ENCODE measurements at places on chromosomes 1 and 21.
A peak's percentile ranks its signal among the peaks of the same experiment; 100 is the strongest.

DNA sequence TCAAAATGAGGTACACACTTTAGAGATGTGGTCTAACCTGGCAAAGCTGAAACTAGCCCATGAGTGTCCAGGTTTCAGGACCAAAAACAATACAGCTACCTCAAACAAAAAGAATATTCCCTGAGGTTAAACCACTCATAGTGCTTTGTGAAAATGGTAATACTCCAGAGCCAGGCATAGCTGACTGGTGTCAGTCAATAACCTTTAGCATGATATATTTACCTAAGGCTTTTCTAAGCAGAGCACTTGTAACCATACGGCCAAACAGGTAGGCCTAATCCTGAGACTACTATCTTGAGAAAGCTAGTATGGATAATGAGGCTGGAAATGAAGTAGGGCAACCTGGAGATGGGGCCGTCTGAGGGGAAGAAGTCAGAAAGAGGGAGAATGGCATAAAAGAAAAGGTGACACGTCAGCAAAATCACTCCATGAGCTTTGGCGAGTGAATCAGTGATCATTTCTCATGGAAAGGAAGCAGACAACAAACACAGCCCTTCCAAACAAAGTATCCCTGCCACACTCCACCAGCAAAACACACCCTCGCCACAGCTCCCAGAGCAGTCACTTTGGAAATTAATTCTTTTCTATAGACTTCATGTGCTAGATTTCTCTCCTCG is 1.7 kb upstream of the LRRC52 start:
- H3K4me3 ChIP-seq: no peak overlapping the region
- H3K27ac ChIP-seq: no peak overlapping the region

- H3K36me3 ChIP-seq: no peaks in the 10 kb centered on the region
- H3K4me1 ChIP-seq: no peaks in the 10 kb centered on the region
- no peak overlapping the region for H3K4me3 ChIP-seq
- no peaks in the 10 kb centered on the region for H3K27me3 ChIP-seq
Measured at GRCh38 chr1:18881642-18882431, 20.5 kb downstream of the ALDH4A1 start.

GRCh38 chr1:110513511-110513910 is 5.5 kb downstream of the KCNA10 start:
- no peaks in the 10 kb centered on the region for H3K36me3 ChIP-seq
- H3K4me3 ChIP-seq: no peak overlapping the region
- H3K4me1 ChIP-seq: no peaks in the 10 kb centered on the region
- DNase-seq: no peak

- peaks cover 4% of the 10 kb centered on the region for H3K27me3 ChIP-seq
- no peak overlapping the region for H3K27ac ChIP-seq
- peaks cover 8% of the 10 kb centered on the region for H3K36me3 ChIP-seq
- no peak for DNase-seq
Measured at GRCh38 chr1:52096216-52096615, 40.1 kb downstream of the BTF3L4 start.

GRCh38 chr1:227919906-227920305 is 27.8 kb downstream of the WNT9A start:
- H3K27me3 ChIP-seq: no peaks in the 10 kb centered on the region
- no peak overlapping the region for H3K27ac ChIP-seq
- no peak overlapping the region for H3K4me3 ChIP-seq
- no peaks in the 10 kb centered on the region for H3K36me3 ChIP-seq
- DNase-seq: no peak

DNA sequence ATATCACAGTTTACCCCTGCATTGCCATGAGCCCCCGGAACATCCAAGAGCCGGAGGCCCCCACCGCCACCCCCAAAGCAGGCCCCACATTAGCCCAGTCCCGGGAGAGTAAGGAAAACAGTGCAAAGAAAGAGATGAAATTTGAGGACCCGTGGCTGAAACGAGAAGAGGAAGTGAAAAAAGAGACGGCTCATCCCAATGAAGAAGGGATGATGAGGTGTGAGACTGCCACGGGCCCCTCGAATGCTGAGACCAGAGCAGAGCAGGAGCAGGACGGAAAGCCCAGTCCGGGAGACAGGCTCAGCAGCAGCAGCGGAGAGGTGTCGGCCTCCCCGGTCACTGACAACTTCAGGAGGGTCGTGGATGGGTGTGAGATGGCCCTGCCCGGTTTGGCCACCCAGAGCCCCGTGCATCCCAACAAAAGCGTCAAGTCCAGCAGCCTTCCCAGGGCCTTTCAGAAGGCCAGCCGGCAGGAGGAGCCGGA is 532.4 kb downstream of the KIF26B start:
- peaks cover 12% of the 10 kb centered on the region for H3K27me3 ChIP-seq
- DNase-seq: no peak
- H3K4me3 ChIP-seq: no peak overlapping the region
- no peak overlapping the region for H3K27ac ChIP-seq
- H3K4me1 ChIP-seq: no peaks in the 10 kb centered on the region

DNA sequence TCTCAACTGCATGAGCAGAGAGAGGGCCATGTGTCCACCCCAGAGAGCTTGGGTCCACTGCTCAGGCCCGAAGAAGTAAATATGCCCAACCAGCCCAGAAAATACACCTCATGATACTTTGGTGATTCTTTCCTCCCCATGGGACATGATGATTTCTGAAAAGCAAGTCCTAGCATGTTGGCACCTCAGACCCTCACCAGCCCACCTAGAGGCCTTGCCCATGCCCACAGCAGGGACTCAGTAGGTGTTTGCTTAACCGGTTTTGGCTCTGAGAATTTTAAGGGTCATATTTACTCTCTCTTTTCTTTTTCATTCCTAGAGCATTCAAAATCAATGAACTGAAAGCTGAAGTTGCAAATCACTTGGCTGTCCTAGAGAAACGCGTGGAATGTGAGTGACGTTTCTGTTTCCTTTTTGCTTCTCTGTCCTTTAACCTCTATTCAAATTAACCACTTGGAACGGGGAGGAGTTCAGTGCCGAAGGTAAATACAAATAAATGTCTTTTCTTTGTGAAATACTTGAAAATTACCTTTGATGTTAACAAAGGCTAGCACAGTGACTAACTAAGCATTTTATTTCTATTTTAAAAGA is 79.7 kb downstream of the PDE9A start:
- H3K27ac ChIP-seq: no peak overlapping the region
- H3K36me3 ChIP-seq: no peaks in the 10 kb centered on the region
- no peaks in the 10 kb centered on the region for H3K27me3 ChIP-seq
- no peak overlapping the region for H3K4me3 ChIP-seq

DNA sequence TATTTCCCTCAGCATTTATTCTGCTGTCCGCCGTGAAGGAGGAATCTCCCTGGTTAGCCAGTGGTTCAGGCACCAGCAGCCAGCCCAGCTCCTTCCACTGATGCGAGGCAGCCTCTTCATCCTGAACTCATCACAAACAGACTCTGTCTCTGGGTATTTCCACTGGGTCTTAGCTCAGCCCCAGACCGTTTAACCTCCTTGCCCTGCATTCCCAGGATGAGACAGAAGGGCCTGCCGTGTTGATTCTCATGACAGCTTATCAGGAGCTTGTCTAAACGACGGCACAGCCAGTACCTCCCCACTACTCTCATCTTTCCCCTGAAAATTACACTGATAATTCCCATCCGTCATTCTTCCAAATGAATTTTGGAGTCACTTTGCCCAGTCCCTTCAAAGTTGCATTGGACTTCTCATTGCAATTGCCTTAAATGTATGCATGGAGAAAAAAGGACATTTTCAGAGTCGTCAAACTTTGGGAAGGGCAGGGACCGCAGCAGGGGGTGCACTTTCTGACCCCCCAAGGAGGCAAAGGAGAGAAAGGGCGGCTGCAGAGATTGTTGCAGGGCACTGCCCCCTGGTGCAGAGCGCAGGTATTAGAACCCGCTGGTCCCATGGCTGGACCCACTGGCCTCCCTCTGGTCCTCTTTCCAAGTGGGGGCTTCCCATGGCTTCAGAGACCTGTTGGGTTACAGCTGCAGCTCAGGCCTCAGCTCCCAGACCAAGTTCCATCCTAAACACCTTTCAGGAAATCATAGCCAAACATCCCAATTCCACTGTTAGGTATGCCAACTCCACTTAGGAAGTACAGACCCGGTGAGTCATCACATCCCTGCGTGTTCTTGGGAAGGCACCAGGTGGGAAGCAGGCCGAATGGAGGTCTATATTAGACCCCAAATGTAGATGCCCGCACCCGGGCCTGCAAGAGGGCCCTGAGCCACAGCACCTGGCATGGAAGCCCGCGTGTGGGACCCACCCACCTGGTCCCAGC is 3.7 kb upstream of the MEGF6 start:
- no peak overlapping the region for H3K4me3 ChIP-seq
- H3K27me3 ChIP-seq: peaks cover 16% of the 10 kb centered on the region
- DNase-seq: no peak

GRCh38 chr1:40391688-40392145 is 18.2 kb downstream of the SMAP2 start:
- peak overlapping the region; percentile 96 for H3K27ac ChIP-seq
- no peak for DNase-seq
- peaks cover 89% of the 10 kb centered on the region for H3K4me1 ChIP-seq

- no peak overlapping the region for H3K27ac ChIP-seq
- H3K4me1 ChIP-seq: no peaks in the 10 kb centered on the region
- no peak for DNase-seq
- H3K4me3 ChIP-seq: no peak overlapping the region
- no peaks in the 10 kb centered on the region for H3K27me3 ChIP-seq
Measured at GRCh38 chr1:112589766-112590165, 29.2 kb downstream of the ST7L start.

DNA sequence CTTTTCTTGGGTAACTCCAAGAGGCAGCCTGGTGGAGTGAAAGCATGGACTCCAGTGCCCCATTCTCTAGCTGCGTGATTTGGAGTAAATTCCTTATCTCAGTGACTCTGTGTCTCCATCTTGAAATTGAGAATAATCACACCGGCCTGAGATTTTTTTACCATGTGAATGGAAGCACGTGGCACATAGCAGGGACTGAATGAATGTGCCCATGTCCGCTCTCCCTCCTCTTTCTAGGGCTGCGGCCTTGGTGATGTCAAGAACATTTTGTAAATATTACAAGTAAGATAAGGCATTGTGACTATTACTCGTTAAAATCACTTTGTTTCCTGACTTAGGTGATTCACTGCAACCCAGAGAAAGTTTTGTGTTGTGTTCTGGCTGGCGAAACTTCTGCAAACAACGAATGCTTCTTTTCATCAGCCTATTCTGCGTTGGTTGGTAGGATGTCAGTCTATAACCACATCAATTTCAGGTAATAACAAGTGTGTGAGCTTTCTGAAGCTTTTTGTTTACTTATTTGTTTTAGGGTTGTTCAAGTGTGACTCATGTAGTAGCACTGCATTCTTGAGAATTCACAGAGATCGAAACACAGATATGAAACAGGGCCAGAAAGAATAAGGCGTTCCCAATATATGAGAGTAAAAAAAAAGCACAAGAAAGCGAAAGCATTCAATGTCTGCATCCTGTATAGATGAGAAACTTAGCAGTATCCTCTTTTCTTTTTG is 135.7 kb upstream of the SLC45A1 start:
- H3K36me3 ChIP-seq: peaks cover 7% of the 10 kb centered on the region
- no peaks in the 10 kb centered on the region for H3K27me3 ChIP-seq
- no peak for DNase-seq

DNA sequence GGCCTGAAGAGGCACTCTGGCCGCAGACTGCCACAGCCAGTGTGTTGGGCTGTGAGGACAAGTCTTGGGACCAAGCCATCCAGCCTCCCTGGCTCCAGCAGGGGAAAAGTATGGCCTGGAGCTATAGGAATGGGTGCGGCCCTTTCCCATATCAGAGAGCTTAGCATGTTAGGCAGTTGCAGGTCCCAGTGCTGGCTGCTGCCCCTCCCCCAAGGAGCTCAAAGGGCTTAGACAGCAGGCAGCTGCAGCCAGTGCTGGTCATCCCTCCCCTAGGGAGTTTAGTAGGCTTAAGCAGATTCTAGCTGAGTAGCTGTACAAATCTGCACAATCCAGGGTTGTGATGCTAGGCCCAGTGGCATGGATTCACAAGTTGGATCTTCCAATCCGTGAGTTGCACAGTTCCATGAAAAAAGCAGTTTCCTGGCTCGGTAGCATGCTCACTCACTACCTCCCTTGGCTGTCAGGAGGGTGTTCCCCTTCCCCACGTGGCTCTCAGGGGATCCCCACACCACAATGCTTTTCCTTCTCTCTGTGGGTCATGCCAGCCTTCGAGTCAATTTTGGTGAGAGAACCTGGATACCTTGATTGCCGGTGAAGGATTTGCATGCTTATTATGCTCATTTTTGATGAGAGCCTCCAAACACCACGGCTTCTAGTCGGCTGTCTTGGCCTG is 1490.8 kb downstream of the BRINP3 start:
- no peak for DNase-seq
- no peak overlapping the region for H3K27ac ChIP-seq
- H3K4me1 ChIP-seq: no peaks in the 10 kb centered on the region
- no peak overlapping the region for H3K4me3 ChIP-seq

- peaks cover 7% of the 10 kb centered on the region for H3K36me3 ChIP-seq
- DNase-seq: no peak
- H3K4me1 ChIP-seq: peaks cover 5% of the 10 kb centered on the region
- H3K27me3 ChIP-seq: no peaks in the 10 kb centered on the region
- H3K27ac ChIP-seq: no peak overlapping the region
- no peak overlapping the region for H3K4me3 ChIP-seq
Measured at GRCh38 chr1:228292609-228292911, 84.7 kb downstream of the OBSCN start.

DNA sequence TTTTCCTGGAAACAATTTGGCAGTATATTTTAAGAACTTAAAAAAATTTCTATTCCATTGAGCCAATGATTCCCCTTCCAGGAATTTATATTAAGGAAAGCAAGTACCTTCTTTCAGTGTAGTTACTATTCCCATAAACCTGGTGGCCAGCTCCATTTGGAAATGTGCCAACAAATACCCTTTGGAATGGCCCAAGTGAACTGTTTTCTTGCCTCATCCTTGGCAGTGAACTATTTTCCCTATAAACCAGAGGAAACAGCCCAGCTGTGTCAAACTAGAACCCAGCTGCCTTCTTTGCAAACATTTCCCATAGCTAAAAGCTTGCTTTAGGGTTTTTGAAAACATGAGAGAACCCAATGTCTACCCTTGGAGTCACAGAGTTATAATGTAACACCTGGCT is 496.9 kb downstream of the NEGR1 start:
- DNase-seq: no peak
- H3K36me3 ChIP-seq: no peaks in the 10 kb centered on the region
- H3K4me1 ChIP-seq: peaks cover 4% of the 10 kb centered on the region
- no peak overlapping the region for H3K27ac ChIP-seq
- H3K4me3 ChIP-seq: no peak overlapping the region
- no peaks in the 10 kb centered on the region for H3K27me3 ChIP-seq

GRCh38 chr1:234691567-234691966 is 81.6 kb upstream of the IRF2BP2 start:
- no peak for DNase-seq
- peaks cover 2% of the 10 kb centered on the region for H3K4me1 ChIP-seq
- no peak overlapping the region for H3K4me3 ChIP-seq
- no peak overlapping the region for H3K27ac ChIP-seq

- no peak overlapping the region for H3K27ac ChIP-seq
- no peak overlapping the region for H3K4me3 ChIP-seq
- no peak for DNase-seq
- H3K4me1 ChIP-seq: no peaks in the 10 kb centered on the region
Measured at GRCh38 chr1:230464671-230465070, 38.5 kb upstream of the PGBD5 start.

GRCh38 chr1:36450270-36450918 is at the start of gene OSCP1:
Gene OSCP1, minus strand, starts transcription at chr1:36450451. Its CDS starts 82 bp downstream, at chr1:36450369.
- peaks cover 4% of the 10 kb centered on the region for H3K4me1 ChIP-seq
- peak within 1 kb of the TSS; percentile 76 for H3K27ac ChIP-seq
- DNase-seq: peak; percentile 90
- peak within 1 kb of the TSS; percentile 86 for H3K4me3 ChIP-seq
- H3K36me3 ChIP-seq: peaks cover 3% of the 10 kb centered on the region

GRCh38 chr1:219124163-219124562 is 49.5 kb upstream of the LYPLAL1 start:
- H3K27me3 ChIP-seq: no peaks in the 10 kb centered on the region
- H3K4me1 ChIP-seq: no peaks in the 10 kb centered on the region
- no peak for DNase-seq
- no peaks in the 10 kb centered on the region for H3K36me3 ChIP-seq
- no peak overlapping the region for H3K4me3 ChIP-seq
- H3K27ac ChIP-seq: no peak overlapping the region

Data from activated naive CD8-positive, alpha-beta T cell treated with anti-CD3 and anti-CD28 coated beads for 36 hours (primary cell).